ENCODE measurements at places on chromosomes 16 and 17. TPM values are rescaled to one million over a fixed set of nuclear protein-coding genes. Genes with fewer than 3 reads are reported as not detected.

Gene SLC47A1
- 1.7 TPM for total RNA-seq

Gene TSPOAP1
- total RNA-seq, result not detected

Gene PYY
- not detected for total RNA-seq

Gene PERCC1
- not detected for total RNA-seq

Gene ABCC6
- 0.13 TPM for total RNA-seq

Gene TK1
- total RNA-seq, result 79.3 TPM

Gene ZNF500
- 4.4 TPM for total RNA-seq

Gene HOXB1
- total RNA-seq, result not detected

Gene PLK1
- 7.6 TPM for total RNA-seq

Gene CASKIN1
- 0.13 TPM for total RNA-seq

Gene EPN3
- total RNA-seq, result 0.13 TPM

Gene SEZ6L2
- 2.5 TPM for total RNA-seq

Gene CLDN6
- not detected for total RNA-seq

Gene ADGRG3
- 9.2 TPM for total RNA-seq

Gene SLC6A4
- 5.8 TPM for total RNA-seq

Gene SLC52A1
- 0.25 TPM for total RNA-seq

Gene C16orf95
- total RNA-seq, result 2.8 TPM

Gene BIRC5
- 81.4 TPM for total RNA-seq

Gene LRRC37A3
- 2.5 TPM for total RNA-seq

Gene CMTM4
- total RNA-seq, result 9.4 TPM

Gene PMFBP1
- total RNA-seq, result under 0.01 TPM

Gene KLHL10
- total RNA-seq, result under 0.01 TPM

Gene KRT39
- total RNA-seq, result not detected

Gene PDILT
- not detected for total RNA-seq

All from dermis microvascular lymphatic vessel endothelial cell (primary cell).